ENCODE measurements at places on chromosomes 1 and 21.
A peak's percentile ranks its signal among the peaks of the same experiment; 100 is the strongest.

DNA sequence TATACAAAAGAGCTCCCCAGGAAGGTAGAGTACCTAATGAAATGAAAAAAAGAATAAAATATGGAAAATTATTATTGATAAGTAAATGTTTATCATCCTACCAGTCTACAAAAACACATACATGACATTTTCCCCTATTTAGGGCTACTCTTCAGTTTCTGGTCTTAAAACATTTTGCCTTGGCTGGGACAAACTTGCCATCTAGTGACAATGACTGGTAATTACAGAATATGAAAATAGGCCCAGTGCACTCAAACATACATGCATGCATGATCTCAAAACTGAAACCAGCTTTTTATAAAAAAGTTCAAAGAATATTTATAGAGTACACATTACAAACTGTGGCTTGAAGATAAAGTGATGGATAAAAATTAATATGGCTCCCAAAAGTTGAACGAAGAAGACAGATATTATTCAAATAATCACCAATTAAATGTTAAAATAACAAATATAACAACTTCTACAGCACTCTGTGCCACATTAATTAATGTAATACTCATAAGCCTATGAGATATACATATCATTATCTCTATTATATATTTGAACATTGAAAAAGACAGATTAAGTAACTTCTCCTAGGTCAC, 10.5 kb upstream of the RNPC3 start:
- no peak for DNase-seq

DNA sequence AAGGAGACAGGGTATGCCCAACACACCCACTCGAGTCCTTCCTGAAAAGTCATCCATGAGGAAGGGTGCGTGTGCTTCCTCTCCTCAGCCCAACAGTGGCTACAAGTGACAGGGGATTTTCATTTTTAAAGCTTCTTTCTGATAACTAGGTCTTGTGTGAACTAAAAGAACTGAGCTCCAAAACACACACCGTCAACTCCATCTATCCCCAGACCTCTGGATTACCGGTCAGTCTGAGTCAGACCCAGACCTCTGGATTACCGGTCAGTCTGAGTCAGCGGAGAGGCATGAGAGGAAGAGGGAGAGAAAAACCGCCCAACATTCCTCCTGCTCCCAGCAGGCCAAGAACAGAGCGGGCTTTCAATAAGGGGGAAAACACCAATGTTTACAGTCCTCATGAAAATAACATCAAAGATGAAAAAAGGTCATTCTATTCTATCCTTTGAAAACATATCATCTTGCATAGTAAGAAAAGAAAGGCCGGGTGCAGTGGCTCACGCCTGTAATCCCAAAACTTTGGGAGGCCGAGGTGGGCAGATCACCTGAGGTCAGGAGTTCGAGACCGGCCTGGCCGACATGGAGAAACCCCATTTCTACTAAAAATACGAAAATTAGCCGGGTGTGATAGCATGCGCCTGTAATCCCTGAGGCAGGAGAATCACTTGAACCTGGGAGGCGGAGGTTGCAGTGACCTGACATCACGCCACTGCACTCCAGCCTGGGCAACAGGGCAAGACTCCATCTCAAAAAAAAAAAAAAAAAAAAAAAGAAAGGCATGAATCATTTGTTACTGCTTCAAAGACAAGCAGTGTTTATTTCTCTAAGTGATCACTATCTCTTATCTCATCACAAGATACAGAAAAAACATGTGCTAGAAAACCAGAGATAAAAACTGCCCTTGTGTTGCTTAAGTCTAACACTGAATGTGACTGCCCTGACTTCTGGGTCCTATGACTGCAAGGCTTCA, 3.4 kb downstream of the PTTG1IP start:
- DNase-seq, result no peak

GRCh38 chr1:214427871-214428277, 123.5 kb downstream of the PTPN14 start:
- DNase-seq, result peak; percentile 85

DNA sequence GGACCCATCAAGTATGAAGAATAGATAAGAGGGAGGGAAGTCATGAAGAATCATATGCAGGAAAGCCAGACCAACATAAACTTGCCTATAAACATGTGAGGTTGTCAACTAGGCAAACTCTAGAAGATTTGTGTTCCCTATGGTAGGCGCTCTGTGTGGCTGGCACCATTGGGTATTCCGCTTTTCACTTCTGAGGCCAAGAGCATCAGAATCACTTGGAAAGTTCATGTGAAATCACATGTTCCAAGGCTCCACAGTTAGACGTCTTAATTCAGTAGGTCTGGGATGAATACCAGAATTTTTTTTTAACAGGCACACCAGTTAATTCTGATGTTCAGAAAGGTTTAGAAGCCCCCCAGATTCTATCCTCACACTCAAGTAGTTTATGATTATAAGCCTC, 50.5 kb upstream of the LAX1 start:
- DNase-seq, result no peak

DNA sequence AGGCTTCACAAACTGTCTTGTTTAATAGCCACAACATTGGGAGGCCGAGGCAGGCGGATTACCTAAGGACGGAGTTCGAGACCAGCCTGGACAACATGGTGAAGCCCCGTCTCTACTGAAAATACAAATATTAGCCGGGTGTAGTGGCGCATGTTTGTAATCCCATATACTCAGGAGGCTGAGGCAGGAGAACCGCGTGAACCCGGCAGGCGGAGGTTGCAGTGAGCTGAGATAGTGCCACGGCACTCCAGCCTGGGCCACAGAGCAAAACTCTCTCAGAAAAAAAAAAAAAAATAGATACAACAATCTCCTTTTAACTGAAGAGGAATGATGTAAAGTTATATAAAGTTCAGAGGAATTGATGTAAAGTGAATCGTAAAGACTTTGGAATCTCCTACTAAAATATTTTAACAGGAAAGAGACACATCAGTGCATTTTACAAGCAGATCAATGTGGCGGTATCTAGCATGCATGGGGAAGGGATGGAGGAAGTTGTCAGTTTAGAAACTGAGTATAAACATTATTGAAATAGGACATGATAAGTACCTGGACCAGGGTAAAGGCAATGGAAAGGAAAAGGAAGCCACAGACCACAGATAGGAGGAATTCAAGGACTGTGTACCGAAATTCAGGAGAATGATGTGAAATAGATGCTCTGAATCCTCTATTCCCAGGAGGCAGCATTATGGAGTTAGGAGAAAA, 41.5 kb downstream of the PTPRC start:
- DNase-seq, result no peak

GRCh38 chr1:55235722-55236121, 20.6 kb upstream of the USP24 start:
- no peak for DNase-seq

- no peak for DNase-seq
Observed at GRCh38 chr1:119083980-119084379, 56.5 kb downstream of the WARS2 start.

GRCh38 chr1:171434717-171435346, 50.5 kb upstream of the PRRC2C start:
- peak; percentile 55 for DNase-seq

GRCh38 chr21:36510911-36511310, 31.0 kb upstream of the CLDN14 start:
- no peak for DNase-seq

DNA sequence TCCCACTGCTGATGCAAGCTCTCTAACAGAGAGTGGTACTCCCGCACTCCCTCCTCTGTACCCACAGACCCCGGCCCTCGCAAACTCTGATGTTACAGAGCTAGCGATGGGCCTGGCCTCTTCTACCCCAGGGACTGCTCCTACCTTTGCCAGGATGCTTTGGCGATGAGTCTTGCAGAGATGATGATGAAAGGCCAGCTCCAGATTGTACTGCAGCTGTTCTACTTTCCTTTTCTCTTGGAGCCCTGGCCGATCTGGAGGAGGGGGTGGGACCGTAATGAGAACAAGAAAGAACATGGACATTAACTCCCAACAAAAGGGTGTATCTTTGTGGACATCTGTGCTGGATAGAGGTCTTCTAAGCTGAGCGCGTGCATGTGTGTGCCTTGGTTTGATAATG, 6.0 kb upstream of the LINGO4 start:
- no peak for DNase-seq

Measured in HL-60 (cell line).